WTC11 (cell line): ENCODE measurements at places on chromosomes 4 and X.

GRCh38 chr4:3366893-3367775 is 74.3 kb downstream of the RGS12 start:
- no peak overlapping the region; the same call in 1 of the 2 replicates for H3K27ac ChIP-seq
- H3K4me1 ChIP-seq, result peaks cover 37% of the 10 kb centered on the region
- no peaks in the 10 kb centered on the region for H3K36me3 ChIP-seq
- H3K27me3 ChIP-seq, result peaks cover 25% of the 10 kb centered on the region

DNA sequence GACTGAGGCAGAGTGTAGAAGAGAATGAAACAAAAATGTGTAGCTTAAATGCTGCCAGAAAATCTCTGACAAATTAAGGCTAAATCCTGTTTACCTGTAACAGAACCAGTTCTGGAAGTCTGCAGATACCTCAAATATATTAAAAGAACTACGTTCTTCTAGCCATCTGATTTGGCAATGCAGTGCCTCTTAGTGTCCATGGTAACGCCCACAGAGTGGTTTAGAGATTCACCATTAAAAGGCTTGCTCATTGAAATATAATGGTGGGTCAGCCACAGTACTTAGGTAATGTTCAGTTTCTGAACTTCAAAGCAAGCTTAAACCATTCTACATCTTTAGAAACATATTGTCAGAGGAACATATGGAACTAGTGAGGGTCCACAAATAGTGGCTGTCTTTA is 23.2 kb upstream of the LUZP4 start:
- peaks cover 5% of the 10 kb centered on the region; the same call in 1 of the 2 replicates for H3K27me3 ChIP-seq
- DNase-seq, result no peak
- no peak overlapping the region for H3K4me3 ChIP-seq
- H3K36me3 ChIP-seq, result no peaks in the 10 kb centered on the region
- no peak overlapping the region for H3K27ac ChIP-seq

- H3K4me3 ChIP-seq, result no peak overlapping the region
- peaks cover 3% of the 10 kb centered on the region; the same call in 1 of the 2 replicates for H3K36me3 ChIP-seq
- no peak for DNase-seq
- no peaks in the 10 kb centered on the region for H3K27me3 ChIP-seq
Measured at GRCh38 chr4:72006586-72006985, 25.2 kb upstream of the NPFFR2 start.

GRCh38 chrX:48695534-48695896 is 1.0 kb upstream of the SUV39H1 start:
- peaks cover 40% of the 10 kb centered on the region for H3K4me1 ChIP-seq
- H3K27me3 ChIP-seq, result no peaks in the 10 kb centered on the region; the same call in 1 of the 2 replicates
- H3K27ac ChIP-seq, result peak overlapping the region; percentile 92
- peak overlapping the region; percentile 84 for H3K4me3 ChIP-seq
- H3K36me3 ChIP-seq, result peaks cover 10% of the 10 kb centered on the region

DNA sequence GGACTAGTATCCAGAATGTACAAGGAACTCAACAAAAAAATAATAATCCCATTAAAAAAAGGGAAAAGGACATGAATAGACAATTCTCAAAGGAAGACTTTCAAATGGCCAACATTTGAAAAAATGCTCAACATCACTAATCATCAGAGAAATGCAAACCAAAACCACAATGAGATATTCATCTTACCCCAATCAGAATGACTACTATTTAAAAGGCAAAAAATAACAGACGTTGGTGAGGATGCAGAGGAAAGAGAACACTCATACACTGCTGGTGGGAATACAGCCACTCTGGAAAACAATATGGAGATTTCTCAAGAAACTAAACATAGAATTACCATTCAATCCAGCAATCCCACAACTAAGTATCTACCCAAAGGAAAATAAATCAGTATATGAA is 133.1 kb downstream of the KDR start:
- no peak overlapping the region for H3K4me3 ChIP-seq
- H3K27me3 ChIP-seq, result no peaks in the 10 kb centered on the region
- H3K27ac ChIP-seq, result no peak overlapping the region

- no peak for DNase-seq
- no peaks in the 10 kb centered on the region; the same call in 1 of the 2 replicates for H3K27me3 ChIP-seq
- no peak overlapping the region for H3K27ac ChIP-seq
- H3K4me1 ChIP-seq, result no peaks in the 10 kb centered on the region
Measured at GRCh38 chr4:28093071-28093470, 1232.4 kb downstream of the STIM2 start.

- H3K36me3 ChIP-seq, result peaks cover 7% of the 10 kb centered on the region; the same call in 1 of the 2 replicates
- H3K27ac ChIP-seq, result no peak overlapping the region
- peaks cover 15% of the 10 kb centered on the region for H3K4me1 ChIP-seq
- H3K4me3 ChIP-seq, result no peak overlapping the region
- no peak for DNase-seq
Measured at GRCh38 chr4:84215217-84215616, 283.9 kb downstream of the NKX6-1 start.

- peaks cover 31% of the 10 kb centered on the region for H3K36me3 ChIP-seq
- no peaks in the 10 kb centered on the region for H3K4me1 ChIP-seq
- peaks cover 18% of the 10 kb centered on the region for H3K27me3 ChIP-seq
- no peak overlapping the region for H3K27ac ChIP-seq
- H3K4me3 ChIP-seq, result no peak overlapping the region
Measured at GRCh38 chr4:77344784-77345183, 187.8 kb downstream of the CCNG2 start.

GRCh38 chr4:95251568-95251967 is 297.2 kb downstream of the UNC5C start:
- H3K36me3 ChIP-seq, result no peaks in the 10 kb centered on the region
- DNase-seq, result no peak
- H3K27me3 ChIP-seq, result no peaks in the 10 kb centered on the region
- H3K27ac ChIP-seq, result no peak overlapping the region
- no peak overlapping the region for H3K4me3 ChIP-seq

- H3K36me3 ChIP-seq, result no peaks in the 10 kb centered on the region
- DNase-seq, result peak; percentile 62
- H3K4me3 ChIP-seq, result peak overlapping the region; percentile 89
- H3K27me3 ChIP-seq, result peaks cover 43% of the 10 kb centered on the region
Measured at GRCh38 chr4:74934016-74934831, 1.3 kb downstream of the PARM1 start.

DNA sequence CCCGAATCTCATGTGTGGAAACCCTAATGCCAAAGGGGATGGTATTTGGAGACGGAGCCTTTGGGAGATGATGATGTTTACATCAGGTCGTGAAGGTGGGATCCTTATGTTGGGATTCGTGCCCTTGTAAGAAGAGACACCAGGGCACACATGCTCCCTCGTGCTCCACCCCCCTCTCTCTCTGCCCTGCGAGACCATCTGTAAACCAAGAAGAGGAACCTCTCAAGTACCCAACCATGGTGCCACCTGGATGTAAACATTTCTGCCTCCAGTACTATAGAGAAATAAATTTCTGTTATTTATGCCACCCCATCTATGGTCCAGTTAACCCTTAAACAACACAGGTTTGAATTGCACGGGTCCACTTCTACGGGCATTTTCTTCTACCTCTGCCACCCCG is 179.4 kb downstream of the DHRSX start:
- no peaks in the 10 kb centered on the region for H3K27me3 ChIP-seq
- peaks cover 16% of the 10 kb centered on the region for H3K36me3 ChIP-seq
- H3K27ac ChIP-seq, result peak overlapping the region; percentile 17; the same call in 1 of the 2 replicates
- peaks cover 5% of the 10 kb centered on the region for H3K4me1 ChIP-seq
- no peak overlapping the region for H3K4me3 ChIP-seq

DNA sequence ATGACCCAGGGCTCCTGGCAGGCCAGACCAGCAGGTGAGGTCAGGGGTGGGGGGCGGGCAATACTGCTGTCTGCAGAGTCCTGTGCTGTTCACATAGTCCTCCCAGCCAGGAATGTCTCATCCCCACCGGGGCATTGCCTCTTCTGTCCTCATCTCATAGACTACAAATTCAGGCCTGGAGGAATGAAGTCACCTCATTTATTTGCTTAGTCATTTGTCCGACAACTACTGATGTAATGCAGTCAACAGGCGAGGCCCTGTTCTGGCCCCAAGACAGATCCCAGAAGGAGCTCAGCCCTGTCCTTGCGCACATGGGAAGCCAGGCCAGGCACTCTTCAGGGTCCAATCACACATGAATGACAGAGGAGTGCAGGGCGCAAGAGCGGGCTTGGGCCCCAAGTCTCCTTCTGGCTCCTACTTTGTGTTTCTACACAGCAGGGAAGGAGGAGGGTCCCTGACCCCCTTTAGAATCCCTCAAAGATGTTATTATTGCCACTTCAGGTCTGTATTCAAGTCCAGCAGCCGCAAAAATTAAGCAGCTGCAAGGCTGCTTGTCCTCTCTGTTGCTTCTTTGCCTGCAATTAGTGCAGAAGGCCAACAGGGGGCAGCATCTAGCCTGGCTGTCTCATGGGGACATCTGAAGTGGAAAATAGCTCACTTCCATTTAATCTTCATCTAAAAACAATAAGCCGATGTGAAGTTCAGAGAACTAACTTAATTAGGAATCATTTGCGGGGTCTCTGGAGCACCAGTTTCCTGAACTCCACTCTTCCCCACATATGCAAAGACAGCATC is 15.2 kb upstream of the HMX1 start:
- no peaks in the 10 kb centered on the region for H3K36me3 ChIP-seq
- peaks cover 97% of the 10 kb centered on the region for H3K27me3 ChIP-seq
- no peak overlapping the region for H3K27ac ChIP-seq
- no peak overlapping the region for H3K4me3 ChIP-seq
- DNase-seq, result no peak

GRCh38 chr4:34731070-34731469 is 1513.2 kb downstream of the ARAP2 start:
- H3K27me3 ChIP-seq, result no peaks in the 10 kb centered on the region
- H3K36me3 ChIP-seq, result no peaks in the 10 kb centered on the region
- DNase-seq, result no peak
- H3K27ac ChIP-seq, result no peak overlapping the region
- peaks cover 6% of the 10 kb centered on the region for H3K4me1 ChIP-seq
- H3K4me3 ChIP-seq, result no peak overlapping the region

- no peaks in the 10 kb centered on the region for H3K27me3 ChIP-seq
- H3K36me3 ChIP-seq, result no peaks in the 10 kb centered on the region
- no peak for DNase-seq
- peaks cover 32% of the 10 kb centered on the region for H3K4me1 ChIP-seq
- H3K4me3 ChIP-seq, result no peak overlapping the region
Measured at GRCh38 chrX:132822634-132823012, 135.8 kb downstream of the HS6ST2 start.

- H3K27me3 ChIP-seq, result no peaks in the 10 kb centered on the region
- DNase-seq, result no peak
Measured at GRCh38 chr4:147788791-147789190, 56.9 kb downstream of the ARHGAP10 start.

DNA sequence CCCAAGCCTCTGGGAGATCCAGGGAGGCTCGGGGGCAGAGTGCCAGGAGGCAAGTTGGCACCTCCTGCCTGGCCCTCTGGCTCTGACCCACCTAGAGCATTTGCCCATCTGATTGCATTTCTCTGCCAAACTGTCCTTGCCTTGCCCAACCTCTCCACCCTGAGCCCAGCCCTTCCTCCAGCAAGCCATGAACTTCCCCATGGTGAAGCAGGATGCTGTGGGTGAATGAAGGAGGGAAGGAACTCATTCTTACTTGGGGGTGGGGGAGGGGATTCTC is 9.3 kb upstream of the CNGA2 start:
- H3K4me1 ChIP-seq, result peaks cover 19% of the 10 kb centered on the region
- no peak for DNase-seq
- H3K4me3 ChIP-seq, result no peak overlapping the region
- no peak overlapping the region for H3K27ac ChIP-seq

GRCh38 chrX:108380222-108380621 is 58.0 kb downstream of the COL4A6 start:
- H3K4me3 ChIP-seq, result no peak overlapping the region
- DNase-seq, result no peak
- H3K4me1 ChIP-seq, result peaks cover 16% of the 10 kb centered on the region
- H3K36me3 ChIP-seq, result no peaks in the 10 kb centered on the region

DNA sequence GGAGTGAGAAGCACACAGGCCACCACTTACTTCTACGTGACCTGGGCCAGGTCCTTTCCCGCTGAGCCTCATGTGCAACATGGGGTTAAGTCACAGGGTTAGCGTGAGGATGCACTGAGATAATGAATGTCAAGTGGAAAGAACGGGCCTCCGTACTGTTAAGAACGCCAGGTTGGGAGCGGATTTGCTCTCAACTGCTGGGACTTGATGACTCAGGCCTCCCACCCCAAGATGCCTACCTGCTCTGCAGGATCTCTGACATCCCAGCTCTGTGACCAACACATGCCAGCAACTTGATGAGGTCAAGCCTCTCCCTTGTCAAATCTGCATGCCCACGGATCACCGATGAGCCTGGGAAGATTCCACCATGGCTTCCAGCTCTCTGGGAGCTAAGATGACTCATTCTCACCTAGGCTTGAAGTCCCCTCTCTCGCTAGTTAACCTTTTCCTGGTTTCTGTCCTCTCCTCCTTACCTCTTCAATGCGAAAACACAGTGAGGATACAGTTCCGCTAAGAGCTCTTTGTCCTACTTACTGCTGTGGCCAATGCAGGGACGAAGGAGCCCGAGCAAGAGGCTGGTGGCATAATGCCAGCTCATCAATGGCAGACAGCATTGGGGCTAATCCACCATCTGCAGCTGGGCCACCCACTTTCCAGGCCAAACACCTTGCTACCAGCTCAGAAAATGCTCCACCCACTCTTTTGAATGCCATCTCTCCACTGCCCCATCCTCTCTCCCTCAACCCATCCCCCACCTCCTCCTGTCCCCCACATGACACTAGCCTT is 67.6 kb downstream of the PJA1 start:
- no peak overlapping the region for H3K4me3 ChIP-seq
- H3K4me1 ChIP-seq, result peaks cover 4% of the 10 kb centered on the region; the same call in 1 of the 2 replicates
- no peak overlapping the region for H3K27ac ChIP-seq
- DNase-seq, result no peak

DNA sequence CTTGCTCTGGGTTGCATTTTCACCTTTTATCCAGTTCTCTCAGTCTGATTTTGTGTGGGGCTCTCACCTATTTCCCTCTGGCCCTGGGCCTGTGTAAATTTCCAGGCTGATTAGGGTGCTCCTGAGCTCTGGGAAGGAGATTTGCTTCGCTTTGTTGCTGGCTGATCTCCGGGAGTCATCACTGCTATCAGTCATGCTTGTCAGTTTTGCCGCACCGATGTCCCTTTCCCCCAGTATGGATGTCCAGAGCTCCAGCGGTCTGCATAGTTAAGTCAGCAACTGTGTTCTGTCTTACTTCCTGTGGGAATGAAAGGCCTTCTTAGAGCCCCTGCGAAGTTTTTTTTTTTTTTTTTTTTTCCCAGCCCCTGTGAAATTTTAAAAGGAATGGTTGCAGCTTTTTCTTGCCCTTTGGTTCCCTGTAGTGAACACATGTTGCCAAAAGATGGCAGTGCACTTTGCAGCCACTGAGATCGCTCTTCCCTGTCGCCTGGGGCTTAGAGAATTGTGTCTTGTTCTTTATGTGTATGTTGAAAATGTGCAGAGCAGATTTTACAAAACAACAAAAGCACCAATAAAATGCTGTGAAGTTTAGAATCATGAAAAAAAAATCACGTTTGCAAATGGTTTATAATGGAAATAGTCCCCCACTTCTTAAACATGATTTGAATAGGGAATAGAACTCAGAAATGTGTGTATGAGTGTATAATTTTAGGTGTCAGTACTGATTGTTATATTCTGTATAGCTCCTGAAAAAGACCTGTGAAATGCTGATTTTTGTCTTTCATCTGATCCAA is 109.1 kb upstream of the SLC4A4 start:
- H3K27me3 ChIP-seq, result no peaks in the 10 kb centered on the region
- no peak overlapping the region for H3K4me3 ChIP-seq
- DNase-seq, result peak; percentile 16
- H3K36me3 ChIP-seq, result no peaks in the 10 kb centered on the region
- H3K27ac ChIP-seq, result no peak overlapping the region
